ENCODE measurements at places on chromosomes 11 and 22.

GRCh38 chr11:44729063-44729462 lies 2.3 kb downstream of the TSPAN18 start:
- no peak for DNase-seq

- DNase-seq: no peak
These were observed 11.3 kb upstream of the WBP2NL start for GRCh38 chr22:41987276-41987675.

- no peak for DNase-seq
These were observed 19.0 kb upstream of the MPPED2 start for GRCh38 chr11:30605036-30605605.

- no peak for DNase-seq
These were observed 413.4 kb downstream of the SOX6 start for GRCh38 chr11:15942936-15943335.

- DNase-seq: peak; percentile 13
These were observed 398.4 kb downstream of the CTTN start for GRCh38 chr11:70796648-70797227.

- no peak for DNase-seq
These were observed 171.1 kb downstream of the CEP164 start for GRCh38 chr11:117498791-117499190.

DNA sequence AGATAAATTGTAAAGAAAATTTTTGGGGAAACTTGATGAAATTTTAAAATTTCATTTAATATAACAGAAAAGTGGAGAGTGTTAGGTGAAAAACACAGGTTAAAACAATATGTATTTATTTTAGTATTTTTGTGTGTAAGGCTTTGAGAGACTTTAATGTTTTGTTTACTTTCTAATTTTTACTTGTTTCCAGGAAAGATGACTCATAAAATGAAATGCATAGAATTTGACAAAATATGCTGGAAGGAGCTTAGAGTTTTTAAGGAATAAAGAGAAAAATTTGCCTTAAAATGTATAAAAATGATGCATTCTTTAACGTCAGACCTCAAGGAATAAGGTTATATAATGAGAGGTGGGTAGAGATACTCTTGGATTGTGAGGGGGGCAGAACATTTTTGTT lies 1205.1 kb upstream of the CNTN5 start:
- no peak for DNase-seq

GRCh38 chr11:112649856-112650255 lies 311.4 kb upstream of the NCAM1 start:
- no peak for DNase-seq

DNA sequence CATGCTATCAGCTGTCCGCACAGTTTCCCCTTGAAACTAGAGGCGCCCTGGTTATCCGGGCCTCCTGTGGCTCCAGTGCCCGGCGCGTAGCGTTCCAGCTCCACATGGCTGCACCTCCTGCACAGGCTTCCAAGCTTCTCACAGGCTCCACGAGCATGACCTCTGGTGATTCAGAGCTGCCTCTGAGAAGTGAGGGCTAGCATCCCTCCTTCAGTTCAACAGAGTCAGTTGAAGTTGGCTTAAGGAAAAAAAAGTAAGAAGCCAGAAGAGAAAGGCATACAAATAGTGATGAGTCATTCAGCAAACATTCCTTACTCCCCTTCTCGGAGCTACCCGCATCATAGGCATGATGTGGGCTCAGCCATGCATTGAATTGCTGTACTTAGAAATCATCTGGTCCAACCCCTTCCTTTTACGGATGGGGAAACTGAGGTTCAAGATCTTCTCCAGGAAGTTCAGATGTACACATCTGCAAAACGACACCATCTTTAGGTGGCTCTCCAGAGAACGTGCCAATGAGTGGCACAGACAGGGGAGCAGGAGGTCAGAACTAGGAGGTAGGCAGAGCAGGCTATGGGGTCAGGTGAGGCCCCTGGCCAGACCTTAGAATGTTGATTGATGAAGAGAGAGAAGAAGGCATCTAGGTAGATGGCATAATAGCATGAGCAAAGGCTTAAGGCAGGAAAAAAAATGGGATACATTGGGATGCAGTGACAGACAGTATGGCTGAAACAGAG lies 216.3 kb upstream of the TBCEL start:
- no peak for DNase-seq

DNA sequence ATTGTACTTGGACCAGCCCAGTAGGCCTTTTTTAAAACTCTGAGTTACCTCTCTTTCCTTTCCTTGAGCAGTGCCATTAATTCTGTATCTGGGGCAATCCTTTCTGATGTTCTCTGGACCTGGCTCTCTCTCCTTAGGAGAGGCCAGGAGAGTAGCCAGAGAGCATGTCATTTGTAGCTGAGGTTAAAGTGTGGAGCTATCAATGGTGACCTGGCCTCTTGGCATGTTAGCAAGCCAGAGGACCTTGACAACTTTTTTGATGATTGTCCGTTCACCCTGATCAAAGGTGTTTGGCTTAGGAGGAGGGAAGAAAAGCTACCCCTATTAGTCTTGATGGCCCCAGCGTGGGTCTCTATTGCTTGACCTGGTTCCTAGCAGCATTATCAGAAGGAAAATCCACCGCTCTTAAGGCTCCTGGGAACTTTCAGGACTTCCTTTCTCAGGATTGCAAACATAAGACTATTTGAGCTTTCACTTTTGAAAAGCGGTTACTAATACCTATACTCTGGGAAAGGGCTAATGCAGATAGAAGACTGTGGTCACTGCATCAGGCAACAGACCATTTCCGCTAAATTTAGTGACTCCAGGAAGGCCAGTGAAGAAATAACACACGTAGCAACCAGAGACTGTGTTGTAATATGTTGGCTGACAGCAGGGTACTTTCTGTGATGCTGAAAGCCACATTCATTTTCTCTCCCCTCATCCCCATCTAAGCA lies 18.2 kb downstream of the LIMK2 start:
- DNase-seq: no peak

DNA sequence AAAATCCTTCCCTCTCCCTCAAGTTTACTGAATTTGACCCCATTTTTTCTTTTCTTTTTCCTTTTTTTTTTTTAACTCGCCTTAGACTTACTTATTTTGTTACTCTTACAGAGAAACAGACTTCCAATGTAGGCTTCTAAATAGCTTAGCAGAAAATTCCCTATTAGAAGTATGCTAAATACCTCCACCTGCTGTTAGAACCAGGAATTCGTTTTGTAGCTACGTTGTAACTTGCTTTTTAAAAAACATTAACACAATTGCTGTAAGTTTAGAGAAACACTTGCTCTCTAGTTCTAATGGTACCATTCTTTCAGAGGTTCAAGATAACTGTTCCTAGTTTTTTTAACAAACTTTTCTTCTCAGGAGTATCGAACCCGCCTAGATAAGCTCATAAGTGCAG lies 324.2 kb downstream of the DCDC1 start:
- no peak for DNase-seq

- no peak for DNase-seq
These were observed 128.8 kb downstream of the ST3GAL4 start for GRCh38 chr11:126484266-126484665.

DNA sequence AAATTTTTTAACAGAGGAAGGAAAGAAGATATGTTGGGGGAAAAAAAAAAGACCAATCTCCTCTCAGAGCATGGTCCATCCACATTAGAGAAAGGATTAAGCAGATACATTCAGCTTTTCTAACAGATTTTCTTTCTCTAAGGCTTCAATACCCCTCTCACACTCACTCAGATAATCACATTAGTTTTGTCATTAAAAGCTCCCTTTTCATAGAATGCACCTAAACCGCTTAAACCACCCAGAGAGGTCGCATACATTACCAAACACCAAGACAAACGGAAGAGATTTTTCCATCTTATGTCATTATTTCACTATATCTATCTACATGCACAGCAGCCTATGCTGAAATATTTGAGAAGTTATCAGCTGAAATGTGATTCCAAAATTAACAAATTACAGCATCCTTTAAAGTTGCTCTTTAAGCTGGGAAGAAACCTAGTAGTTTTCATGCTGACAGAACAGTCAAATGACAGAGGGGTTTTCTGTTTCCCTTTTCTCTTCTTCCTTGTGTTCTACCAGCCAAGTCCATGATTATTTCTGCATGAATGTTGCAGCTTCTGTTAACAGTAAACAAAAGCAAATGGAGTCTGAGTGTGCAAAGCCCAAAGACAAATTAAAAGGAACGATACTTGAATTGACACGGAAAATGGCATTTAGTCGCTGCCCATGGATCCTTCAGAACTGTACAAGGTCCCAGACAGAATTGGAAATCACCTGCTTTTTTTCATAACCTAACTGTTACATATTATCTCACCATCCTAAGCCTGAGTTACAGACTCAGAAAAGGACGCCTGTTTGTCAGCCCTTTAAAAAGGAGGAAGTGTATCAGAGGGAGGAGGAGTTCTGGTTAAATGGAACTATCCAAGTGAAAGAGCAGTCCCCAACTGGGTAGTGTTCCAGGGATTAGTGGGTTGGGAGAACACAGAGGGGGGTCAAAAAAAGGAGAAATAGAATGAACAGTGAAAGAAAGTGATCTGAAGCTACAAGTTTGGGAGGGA lies 54.6 kb downstream of the PRCP start:
- no peak for DNase-seq

- DNase-seq: no peak
These were observed 31.7 kb downstream of the LMO1 start for GRCh38 chr11:8231979-8232378.

DNA sequence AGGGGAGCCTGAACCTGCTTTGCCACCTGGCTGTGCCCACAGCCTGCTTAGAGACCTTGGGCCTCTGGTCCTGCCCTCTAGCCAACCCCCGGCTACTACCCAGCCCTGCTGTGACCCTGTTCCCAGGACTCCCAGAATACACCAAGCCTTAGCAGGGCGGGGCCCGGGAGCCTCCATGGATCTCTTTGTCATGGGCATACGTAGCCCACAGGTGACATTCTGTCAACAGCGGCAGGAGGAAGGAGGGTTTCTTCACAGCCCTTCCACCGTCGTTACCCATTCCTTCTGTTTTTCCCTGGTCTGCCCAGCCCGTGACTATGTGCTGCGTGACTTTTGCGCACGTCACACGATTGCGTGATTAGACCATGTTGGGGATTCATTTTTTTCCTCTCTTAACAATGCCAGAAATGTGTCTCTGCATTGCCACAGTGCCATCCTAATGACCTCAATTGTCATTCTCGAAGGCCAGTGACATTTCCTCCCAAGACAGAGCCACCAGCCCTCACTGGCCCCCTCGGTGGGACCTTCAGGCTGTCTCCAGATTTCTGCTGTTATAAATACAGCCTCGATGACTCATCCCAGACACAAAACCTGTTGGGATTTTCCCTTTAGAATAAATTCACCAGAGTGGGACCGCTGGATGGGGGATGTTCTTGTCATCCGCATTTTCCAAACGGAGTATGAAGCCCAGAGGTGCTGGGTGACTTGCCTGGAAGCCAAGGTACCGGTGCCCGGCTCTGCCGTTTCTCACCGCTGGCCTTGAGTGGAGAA lies 9.0 kb downstream of the SYT12 start:
- no peak for DNase-seq

- no peak for DNase-seq
These were observed 43.2 kb downstream of the IGLL5 start for GRCh38 chr22:22930571-22931556.

- peak; percentile 11 for DNase-seq
These were observed 10.3 kb downstream of the KDM4E start for GRCh38 chr11:95035316-95035715.

DNA sequence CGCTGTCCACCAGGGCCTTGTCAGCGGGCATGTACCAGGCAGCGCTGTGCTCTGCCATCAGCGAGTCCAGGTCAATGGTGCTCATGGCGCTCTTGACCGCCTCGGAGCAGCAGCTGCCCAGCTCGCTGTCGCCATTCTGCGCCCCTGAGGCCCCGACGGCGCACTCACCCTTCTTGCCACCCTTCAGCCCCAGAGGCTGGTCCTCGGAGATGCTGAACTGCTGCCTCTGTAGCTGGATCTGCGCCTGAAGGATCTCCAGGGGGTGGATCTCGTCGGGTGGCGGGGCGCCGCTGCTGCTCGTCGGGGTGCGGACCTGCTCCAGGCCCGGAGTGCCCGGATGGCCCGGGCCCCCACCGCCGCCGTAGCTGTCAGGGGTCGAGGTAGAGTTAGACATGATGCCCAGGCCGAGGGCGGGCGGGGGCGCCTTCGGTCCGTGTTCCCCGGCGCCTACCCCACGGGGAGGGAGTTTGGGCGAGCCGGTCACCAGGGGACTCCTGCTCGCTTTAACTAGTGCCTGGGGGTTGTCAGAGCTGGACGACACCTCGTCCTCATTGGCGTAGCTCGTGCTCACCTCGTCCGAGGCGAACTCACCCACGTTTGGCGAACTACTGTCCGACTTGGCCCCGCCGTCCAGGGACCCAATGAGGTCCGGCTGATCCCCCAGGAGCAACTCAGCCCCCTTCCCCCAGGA lies 4.6 kb downstream of the MN1 start:
- DNase-seq: no peak

- no peak for DNase-seq
These were observed 676.8 kb downstream of the OPCML start for GRCh38 chr11:132855516-132855915.

GRCh38 chr22:31753005-31753633 lies 700 bp upstream of the DEPDC5 start:
- peak; percentile 84 for DNase-seq

DNA sequence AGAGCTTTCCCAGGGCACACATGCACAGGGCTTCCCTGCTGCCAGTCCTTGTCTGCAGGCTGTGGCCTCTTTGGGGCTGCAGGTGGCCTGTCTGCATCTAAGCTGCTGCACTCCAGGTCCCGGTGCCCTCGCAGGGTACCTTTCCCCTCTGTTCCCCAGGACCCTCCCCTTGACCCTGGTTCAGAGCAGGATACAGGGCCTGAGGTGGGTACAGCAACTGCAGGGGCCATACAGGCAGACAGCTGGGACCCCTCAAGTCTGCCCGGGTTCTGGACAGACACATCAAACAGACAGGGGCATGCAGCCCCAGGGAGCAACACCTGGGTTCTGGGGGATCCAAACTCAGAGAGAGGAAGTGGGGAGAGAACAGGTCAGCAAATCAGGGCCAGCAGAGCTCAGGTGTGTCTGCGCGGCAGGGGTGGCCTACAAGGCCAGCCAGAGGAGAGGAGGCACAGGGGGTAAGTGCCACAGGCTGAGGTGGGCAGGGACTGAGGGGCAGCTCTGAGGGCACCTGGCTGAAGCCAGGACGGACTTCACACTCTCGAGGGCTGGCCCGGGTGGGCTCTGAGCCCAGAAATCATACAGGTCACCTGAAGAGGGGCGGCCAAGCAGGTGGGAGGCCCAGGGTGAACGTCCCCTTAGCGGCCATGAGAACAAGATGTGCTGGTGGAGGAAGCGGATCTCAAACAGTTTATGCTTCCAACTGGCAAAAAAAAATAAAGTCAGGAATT lies 29.9 kb upstream of the COMT start:
- no peak for DNase-seq

GRCh38 chr11:112268406-112268805 lies 7.7 kb upstream of the PLET1 start:
- no peak for DNase-seq

- no peak for DNase-seq
These were observed 43.6 kb downstream of the CTSC start for GRCh38 chr11:88293931-88294330.

- no peak for DNase-seq
These were observed 17.3 kb upstream of the LMO2 start for GRCh38 chr11:33909150-33909549.

DNA sequence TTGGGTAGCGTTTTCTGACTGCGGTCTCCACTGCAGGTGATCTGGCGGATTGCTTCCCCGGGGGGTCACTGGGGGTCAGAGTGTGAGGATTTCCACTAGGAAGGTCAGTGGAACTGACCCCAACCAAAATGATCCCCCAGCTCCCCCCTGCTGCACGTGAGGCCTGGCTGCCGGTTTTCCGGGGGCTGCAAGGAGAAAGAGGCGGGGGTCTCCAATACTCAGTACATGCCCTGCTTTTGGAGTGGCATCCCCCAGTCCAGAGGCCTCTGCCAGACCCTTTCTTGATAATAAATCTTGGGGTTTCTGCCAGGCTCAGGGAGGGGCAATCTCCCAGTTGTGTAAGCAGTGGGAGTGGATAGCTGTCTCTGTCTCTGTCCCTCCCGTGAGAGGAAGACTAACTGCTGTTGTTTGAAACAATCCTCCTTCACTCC lies 71.5 kb upstream of the RTL6 start:
- DNase-seq: no peak
